ENCODE measurements at places on chromosomes 3 and 15.

- no peak for DNase-seq
These were observed 2.6 kb downstream of the ZNF710 start for GRCh38 chr15:90003736-90004135.

DNA sequence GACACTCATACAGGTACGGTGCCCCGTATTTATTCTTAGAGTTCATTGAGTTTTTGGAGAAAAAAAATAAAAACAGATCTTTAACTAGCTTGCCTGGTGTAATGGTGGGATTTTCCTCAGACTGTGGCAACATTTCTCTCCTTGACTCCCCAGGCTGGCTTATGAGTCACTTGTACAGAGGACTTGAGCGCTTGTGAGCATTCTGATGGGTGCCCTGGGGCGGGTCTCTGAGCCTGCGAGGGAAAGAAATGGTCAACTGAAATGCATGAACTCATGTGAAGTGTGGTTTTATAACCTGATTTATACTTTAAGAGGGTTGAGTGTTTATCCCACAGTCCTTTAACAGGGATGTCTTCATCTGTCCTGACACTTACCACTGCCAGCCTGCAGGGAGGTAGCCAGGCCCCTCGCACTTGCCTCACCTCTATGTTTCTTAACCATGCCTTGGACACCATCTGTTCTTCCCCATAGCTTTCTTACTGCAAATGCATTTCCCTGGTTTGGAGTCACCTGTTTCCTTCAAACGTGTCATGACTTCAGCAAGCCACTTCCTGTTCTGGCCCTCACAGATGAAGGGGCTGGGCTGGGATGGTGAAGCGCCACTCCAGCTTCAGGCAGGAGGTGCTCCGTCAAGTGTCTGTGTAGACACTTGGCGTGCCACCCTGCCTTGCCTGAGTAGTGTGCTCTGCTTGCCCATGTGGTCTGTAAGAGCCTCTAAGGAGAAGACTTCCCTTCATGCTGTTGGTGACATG, 118.7 kb downstream of the PDE8A start:
- DNase-seq, result peak; percentile 66

DNA sequence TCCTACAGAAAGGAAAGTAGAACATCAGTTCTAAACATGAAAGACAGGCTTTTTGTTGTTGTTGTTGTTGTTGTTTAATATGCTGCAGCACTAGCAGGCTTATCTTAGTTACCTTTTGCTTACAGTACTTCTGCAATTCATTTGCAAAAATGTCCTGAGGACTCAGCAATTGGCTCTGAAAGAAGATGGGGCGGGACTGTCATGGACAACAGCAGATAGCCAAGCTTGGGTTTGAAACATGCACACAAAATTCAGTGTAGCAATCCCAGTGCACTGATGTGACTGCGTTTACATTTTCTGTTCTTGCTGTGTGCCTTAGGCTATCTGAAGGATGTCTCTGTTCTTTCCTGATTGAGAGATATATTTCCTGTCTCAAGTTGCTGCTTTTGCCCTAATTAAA, 9.2 kb downstream of the UNC13C start:
- DNase-seq, result no peak

- no peak for DNase-seq
These were observed 26.2 kb downstream of the ATP13A3 start for GRCh38 chr3:194460566-194460965.

- no peak for DNase-seq
These were observed 609.9 kb upstream of the AGTR1 start for GRCh38 chr3:148087601-148088371.

- DNase-seq, result no peak
These were observed 558.7 kb downstream of the TUSC7 start for GRCh38 chr3:117268318-117268717.

GRCh38 chr3:43176666-43177065, 70.8 kb upstream of the POMGNT2 start:
- peak; percentile 19 for DNase-seq

DNA sequence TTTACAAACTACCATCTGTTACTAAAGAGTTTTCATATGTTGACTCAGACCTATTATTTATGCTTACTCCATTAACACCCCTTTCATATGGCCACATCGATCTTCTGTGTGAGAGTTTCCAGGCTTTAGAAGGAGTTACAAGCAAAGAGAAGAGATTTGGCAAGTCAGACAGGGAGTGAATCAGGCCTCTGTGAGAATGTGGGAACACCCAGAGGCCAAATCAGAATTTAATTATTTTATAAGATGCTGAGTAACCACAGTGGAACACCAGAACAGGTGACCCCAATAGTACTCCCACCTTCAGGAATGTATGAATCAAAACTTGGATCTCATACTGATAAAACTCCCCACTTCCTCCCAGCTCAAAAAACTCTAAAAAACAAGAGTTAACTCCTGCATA, 42.0 kb downstream of the IFT57 start:
- no peak for DNase-seq

DNA sequence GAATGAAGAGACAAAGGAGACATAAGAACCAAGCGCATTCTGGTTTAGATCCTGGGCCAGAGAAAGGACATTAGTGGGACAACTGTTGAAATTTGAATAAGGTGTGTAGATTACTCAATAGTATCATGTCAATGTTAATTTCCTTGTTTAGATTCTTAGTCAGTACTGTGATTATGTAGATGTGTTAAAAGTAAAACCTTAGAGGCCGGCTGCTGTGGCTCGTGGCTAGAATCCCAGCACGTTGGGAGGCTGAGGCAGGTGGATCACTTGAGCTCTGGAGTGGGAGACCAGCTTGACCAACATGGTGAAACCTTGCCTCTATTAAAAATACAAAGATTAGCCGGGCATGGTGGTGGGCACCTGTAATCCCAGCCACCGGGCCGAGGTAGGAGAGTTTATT, 26.7 kb downstream of the CYP8B1 start:
- no peak for DNase-seq

- no peak for DNase-seq
These were observed 665.4 kb upstream of the CBLB start for GRCh38 chr3:106534206-106534605.

GRCh38 chr3:138082085-138082991, 33.1 kb downstream of the DZIP1L start:
- DNase-seq, result peak; percentile 76

GRCh38 chr3:111598552-111598951, 3.4 kb upstream of the ZBED2 start:
- no peak for DNase-seq

GRCh38 chr3:146160964-146161662, at the start of gene PLOD2:
PLOD2 (minus strand) TSS chr3:146161184; CDS start chr3:146160989, 195 bp downstream.
- peak; percentile 53 for DNase-seq

DNA sequence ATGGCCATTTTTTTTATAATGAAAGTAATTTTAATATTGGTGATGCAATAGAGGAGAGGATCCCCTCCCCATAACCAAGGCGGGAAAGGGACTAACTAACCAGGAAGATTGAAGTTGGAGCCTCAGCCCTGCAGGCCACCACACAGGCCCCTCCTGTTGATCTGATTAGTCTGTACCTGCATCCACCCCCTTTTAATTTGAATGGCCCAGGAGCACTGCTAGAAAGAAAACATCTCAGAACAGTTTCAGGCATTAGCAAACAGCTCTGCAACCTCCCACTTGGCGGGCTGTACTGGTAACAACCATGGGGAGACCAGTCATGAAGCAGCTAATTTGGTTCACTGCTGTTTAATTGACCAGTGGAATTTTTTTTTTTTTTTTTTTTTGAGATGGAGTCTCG, 10.3 kb downstream of the CAV3 start:
- DNase-seq, result no peak

- DNase-seq, result no peak
These were observed 15.9 kb downstream of the SH3GL3 start for GRCh38 chr15:83462953-83463433.

- peak; percentile 67 for DNase-seq
These were observed 55.9 kb upstream of the PLCL2 start for GRCh38 chr3:16828815-16829214.

GRCh38 chr3:14404186-14404585, 1.8 kb downstream of the SLC6A6 start:
- DNase-seq, result no peak

DNA sequence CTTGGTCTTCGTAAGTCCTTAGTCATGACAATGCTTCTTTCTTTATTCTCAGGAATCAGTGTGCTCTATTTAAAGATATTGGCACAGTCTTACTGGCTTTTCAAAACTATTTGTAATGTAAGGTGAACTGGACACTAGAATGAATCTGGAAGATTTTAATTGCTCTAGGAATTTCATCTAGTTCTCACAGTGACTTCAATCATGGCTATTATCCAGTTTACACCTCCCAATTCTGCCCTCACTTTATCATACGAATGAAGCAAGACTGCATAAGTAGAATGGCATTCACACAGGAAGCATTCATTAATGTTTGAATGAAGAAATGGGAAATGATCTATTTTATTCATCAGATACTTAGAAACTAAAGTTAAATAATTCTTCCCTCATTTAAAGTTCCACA, 26.7 kb upstream of the DRD3 start:
- DNase-seq, result no peak

GRCh38 chr3:8205881-8206280, 295.7 kb upstream of the LMCD1 start:
- no peak for DNase-seq

- DNase-seq, result peak; percentile 85
These were observed at the start of gene CIB1 for GRCh38 chr15:90233387-90234095. CIB1 (minus strand) TSS chr15:90233941; CDS start chr15:90233885, 56 bp downstream.

DNA sequence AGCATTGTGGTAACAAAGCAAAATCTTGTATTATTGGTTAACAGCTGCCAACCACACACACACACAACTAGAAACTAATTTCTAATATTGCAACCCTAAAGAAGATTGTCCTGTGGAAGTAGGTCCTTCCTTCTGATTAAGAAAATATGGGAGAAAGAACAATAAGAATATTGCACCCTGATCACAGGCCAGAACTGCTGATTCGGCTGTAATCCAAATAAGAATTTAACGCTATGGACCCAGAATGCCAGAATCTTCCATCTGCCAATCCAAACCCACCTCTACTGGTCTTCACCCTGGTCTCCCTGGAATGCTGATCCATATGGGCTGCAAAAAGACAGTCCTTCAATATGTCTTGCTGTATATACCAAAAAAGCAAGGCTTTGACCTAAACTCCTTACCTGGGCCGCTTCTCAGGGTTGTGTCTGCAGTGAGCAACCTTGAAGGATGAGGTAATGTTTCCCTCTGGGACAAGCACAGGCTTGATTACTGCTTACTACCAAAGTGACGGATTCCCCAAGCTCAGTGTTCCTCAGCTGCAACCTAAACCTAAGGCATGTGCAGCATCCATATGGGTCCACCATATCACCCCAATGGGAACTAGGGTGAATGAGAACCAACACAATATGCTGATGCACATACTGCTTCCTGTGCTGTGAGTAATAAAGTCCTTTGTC, 8.0 kb downstream of the CCDC14 start:
- no peak for DNase-seq

DNA sequence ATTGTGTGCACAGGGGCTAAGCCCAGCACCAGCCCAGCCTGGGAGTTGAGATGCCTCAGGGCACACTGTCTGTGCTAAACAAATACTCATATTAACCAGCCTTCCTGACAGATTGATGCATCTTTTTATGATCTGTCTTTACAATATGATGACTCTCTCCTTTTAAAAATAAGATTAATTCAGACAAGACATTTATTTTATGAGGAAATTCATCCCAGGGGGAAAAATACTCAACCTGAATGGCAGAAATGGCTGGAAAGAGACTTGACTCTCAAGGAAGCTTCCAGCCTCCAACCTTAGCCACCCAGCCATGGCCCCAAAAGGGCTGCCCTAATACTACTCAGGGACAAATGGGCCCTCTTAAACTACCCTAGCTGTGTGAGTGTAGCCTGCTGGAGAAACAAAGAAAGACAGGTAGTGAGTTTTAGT, 46.9 kb downstream of the NOX5 start:
- no peak for DNase-seq

DNA sequence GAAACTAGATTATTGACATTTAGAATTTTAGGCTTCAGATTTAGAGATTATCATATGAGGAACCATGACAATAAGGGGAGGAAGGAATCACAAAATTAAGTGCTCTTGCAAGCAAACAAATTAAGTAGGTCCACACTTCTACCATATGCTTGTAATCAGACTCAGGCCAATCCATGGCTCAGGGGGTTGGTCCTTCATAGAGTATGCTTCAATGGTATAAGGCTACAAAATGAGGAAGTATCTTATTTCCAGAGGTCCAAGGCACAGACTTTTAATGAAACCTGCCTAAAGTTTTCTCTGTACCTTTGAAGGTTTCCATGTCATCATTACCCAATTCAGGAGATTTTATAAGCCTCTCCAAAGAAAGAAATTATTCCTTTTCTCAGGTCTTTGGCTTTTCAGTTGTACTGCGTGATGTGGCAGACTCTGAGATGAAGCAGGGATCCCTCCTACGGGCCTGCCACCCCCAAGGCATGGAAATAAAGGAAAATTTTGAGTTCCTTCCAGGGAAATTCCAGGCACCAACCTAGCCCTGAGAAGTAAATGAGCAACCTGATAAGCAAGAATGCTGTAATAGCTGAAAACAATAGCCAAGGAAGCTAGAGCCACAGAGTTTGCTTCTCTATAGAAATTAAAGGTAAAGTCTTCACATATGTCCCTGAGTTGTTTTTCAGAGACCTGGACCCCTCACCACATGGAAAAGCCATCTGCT, 36.3 kb downstream of the SERPINI2 start:
- no peak for DNase-seq

DNA sequence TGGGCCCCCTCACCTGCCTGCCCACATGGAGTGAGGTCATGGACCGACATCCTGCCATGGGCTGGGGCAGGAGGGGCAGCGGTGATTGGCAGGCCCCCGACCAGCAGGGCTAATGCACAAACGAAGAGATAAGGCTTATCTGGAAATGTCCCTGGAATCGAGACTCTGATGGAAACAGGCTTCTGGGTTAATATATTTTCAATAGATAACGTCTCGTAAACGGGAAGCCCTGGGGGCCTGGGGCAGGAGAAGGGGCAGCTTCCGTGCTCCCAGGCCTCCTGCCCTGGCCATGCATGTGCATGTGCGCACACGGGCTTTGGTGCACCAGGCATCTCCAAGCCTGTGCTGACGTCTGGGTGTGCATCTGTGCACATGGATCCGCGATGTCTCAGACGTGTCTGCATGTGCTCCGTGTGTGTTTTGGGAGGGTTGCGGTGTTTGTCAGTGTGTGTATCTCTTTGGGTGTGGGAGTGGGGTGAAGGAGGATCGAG, 55.1 kb downstream of the DNAJB8 start:
- DNase-seq, result no peak

GRCh38 chr3:4614070-4614469, 120.9 kb downstream of the ITPR1 start:
- no peak for DNase-seq

DNA sequence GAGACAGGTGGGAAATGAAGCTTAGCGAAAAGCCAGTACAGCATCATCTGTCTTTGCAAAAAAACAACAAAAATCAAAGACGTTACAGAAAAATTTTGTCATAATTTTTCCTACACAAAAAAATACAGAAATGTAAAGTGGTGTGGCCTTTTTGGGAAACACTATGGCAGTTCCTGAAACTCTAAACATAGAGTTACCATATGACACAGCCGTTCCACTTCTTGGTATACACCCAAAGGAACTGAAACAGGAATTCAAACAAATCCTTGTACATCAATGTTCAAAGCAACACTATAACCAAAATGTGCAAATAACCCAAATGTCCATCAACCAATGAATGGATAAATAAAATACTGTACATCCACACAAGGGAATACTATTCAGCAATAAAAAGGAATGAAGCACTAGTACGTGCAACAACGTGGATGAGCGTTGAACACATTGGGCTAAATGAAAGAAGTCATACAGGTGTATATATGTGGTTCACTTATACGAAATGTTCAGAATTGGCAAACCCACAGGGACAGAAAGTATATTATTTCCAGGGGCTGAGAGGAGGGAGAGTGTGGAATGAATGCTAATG, 46.8 kb downstream of the GLB1 start:
- no peak for DNase-seq

- no peak for DNase-seq
These were observed 36.7 kb downstream of the VGLL3 start for GRCh38 chr3:86954226-86954625.

- no peak for DNase-seq
These were observed 381.5 kb upstream of the C2CD4B start for GRCh38 chr15:62546628-62547027.

All from foreskin melanocyte (primary cell).